T-helper 2 cell treated with Interferon-gamma antibody and Interleukin-4, amounts not matched to agents 100 ng/mL and 5 ng/mL, for 36 hours (primary cell): ENCODE measurements at places on chromosomes 13 and 19. TPM values are rescaled to one million over a fixed set of nuclear protein-coding genes. Genes with fewer than 3 reads are reported as not detected.

Gene UHRF1
- 139 and 141 TPM in 2 replicates for total RNA-seq

Gene SH2D3A
- 20.8 and 21.0 TPM in 2 replicates for total RNA-seq

Gene LGALS4
- total RNA-seq = 1.7 and 2.0 TPM in 2 replicates

Gene LHFPL6
- total RNA-seq = 0.45 and 0.84 TPM in 2 replicates

Gene IZUMO2
- not detected in 2 replicates for total RNA-seq

Gene COL4A2
- total RNA-seq = not detected in 2 replicates

Gene NANOS3
- total RNA-seq = 0.70 TPM in 1 of 2 replicates, not detected in the other

Gene S1PR2
- 6.9 and 7.0 TPM in 2 replicates for total RNA-seq

Gene ABHD8
- total RNA-seq = 7.2 and 9.2 TPM in 2 replicates

Gene RASGRP4
- 7.6 and 9.4 TPM in 2 replicates for total RNA-seq

Gene MYH14
- not detected in 2 replicates for total RNA-seq

Gene ITGBL1
- total RNA-seq = not detected in 2 replicates

Gene CPAMD8
- 1.3 and 1.6 TPM in 2 replicates for total RNA-seq
